ENCODE measurements at places on chromosomes 3 and 15.

DNA sequence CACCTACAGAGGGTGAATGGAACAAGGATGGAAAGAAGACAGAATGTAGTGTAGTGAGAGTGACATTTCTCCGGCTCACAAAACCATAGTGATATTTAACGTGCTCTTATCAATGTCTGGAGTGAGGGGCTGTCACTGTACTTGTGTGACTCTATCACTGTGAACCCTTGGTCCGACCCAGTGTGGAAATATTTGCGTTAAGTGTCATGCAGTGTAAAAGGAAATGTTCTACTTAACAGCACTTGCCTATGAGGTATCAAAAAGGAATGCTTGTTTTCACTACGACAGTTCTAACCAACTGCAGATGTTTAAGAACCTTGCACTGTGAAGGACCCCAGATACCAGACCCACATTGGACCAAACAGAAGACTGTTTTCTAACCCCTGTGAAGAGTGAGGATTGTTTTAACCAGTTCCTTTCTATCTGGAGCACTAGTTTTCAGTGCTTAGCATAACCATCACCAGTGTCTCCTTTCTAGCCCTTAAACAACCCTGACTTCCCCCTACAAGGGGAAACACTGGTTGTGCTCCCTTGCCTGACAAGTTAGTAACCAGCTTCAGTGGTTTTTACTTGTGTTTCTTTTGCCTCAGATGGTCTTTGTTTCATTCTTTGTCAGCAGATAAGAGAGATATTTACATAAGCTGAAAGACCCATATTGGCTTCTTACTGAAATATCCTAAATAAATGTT, 144.7 kb upstream of the ABHD17C start:
- DNase-seq, result no peak

- no peak for DNase-seq
Measured at GRCh38 chr3:49668861-49669260, 5.3 kb upstream of the APEH start.

DNA sequence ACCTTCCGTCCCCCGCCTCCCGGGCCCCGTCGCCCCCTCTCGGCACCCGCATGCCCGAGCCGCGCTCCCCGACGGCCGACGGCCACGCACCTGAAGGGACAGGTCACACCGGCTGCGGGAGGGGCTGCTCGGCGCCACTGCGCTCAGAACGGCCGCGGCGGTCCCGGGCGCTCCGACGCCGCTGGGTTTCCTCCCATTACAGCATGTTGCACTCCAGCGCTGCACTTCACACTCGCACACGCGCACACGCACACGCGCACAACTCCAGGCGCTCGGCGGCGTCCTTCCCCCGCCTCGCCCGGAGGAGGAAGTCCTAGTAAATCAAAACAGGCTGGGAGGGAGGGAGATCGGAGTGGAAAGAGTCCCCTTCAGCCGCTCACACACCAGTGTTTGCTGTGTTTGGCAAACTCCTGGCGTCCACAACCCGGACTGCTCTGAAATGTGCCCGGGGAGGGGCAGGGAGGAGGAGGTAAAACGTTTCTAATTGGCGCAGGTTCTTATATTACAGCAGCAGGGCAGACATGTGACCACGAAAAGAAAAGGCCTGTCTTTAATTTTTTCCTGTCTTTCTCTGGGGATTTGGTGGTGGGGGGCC, 76.7 kb upstream of the VGLL4 start:
- DNase-seq, result peak; percentile 10

DNA sequence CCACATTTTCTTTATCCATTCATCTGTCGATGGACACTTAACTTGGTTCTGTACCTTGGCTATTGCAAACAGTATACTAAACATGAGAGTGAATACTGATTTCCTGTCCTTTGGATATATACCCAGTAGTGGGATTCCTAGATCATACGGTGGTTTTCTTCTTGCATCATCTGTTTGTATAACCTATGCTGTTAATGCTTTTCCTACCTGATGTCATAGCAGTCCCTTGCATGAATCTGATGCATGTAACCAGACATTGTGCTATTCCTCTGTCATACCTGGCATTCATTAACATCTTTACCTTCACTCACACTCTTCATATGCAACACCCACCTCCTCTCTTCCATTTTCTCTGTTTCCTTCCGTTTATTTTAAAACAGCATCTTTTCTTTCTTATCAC, 185.2 kb downstream of the KLHL25 start:
- DNase-seq, result no peak

GRCh38 chr3:136444581-136444980, 194.4 kb downstream of the PCCB start:
- no peak for DNase-seq

DNA sequence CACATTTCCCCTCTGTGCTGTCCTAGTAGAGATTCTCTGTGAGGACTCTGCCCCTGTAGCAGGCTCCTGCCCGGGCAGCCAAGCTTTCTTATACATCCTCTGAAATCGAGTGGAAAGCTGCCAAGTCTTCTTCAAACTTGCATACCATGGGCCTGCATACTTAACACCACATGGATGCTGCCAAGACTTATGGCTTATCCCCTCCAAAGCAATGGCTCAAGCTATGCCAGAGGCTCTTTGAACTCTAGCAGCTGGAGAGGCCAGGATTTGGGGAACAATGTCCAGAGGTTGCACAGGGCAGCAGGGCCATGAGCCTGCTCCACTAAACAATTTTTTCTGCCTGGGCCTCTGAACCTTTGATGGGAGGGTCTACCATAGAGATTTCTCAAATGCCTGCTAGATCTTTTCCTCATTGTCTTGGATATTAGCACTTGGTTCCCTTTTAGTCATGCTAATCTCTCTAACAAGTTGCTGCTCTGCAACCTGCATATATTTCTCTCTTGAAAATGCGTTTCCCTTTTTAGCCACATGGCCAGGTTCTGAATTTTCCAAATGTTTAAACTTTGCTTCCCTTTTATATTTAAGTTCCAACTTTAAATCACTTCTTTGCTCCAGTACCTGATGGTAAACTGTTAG, 6.1 kb upstream of the PLSCR4 start:
- no peak for DNase-seq

DNA sequence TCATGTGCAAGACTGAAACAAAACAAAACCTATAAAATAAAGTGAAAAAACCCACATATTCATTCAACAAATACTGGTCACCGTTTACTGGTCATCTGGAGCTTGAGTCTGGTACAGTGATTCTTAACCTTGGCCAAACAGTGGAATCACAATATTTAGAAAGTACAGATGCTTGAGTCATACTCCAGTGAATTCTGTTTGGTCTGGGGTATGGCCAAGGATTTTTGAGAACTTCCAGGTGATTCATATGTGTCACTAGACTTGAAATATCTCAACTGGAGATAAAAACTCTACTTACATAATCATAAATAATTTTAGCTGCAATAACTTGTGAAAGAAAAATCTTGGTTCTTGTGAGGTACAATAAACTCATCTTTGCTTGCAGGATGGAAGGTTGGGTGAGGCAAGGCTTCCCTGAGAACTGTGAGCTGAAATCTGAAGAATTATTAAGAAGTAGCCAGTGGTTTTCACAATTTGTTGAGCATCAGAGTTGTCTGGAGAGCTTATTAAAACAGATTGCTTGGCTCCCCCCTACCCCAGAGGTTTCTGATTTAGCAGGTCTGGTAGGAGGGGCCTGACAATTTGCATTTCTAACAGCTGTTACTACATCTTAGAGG, 9.6 kb downstream of the NEK11 start:
- DNase-seq, result no peak

GRCh38 chr3:31840252-31840651, 140.8 kb downstream of the OSBPL10 start:
- DNase-seq, result no peak

- no peak for DNase-seq
Measured at GRCh38 chr15:94258246-94258645, 26.9 kb downstream of the MCTP2 start.

DNA sequence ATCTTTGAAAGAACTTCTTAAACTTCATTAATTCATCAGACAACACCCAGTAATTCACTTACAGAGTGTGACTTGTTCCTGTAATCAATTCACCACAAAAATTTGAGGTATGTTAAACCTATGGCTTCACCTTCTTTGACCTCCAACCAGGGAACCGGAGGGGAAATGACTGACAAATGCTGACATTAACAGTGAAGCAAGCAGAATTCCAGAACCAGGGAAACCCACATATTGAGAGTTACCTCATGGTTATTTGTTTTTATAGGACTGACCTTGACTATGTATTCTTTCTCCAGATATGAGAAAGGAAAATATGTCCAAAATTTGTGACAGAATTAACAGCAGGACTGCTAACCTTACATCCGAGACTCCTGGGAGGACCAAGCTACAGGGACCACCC, 2.7 kb downstream of the P3H2 start:
- DNase-seq, result no peak

DNA sequence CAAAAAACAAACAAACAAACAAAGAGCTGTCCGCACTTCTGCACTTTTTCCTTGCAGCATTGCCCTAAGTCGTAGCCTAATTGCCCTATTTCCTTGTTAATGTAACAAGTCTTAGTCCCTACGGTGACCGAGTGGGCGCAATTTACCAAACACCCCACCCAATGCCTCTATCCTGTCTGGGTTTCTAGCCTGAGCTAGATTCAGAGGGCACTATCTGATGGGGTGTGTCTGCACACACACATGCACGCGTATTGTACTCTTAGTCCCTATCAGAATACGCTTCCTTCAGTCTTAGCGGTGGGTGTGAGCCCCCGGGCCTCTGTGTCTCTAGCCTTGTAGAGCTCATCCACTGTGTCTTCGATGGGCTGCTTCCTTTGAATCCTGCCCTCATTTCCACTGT, 125.9 kb upstream of the DLG1 start:
- no peak for DNase-seq

GRCh38 chr15:93467337-93467736, 378.3 kb upstream of the RGMA start:
- no peak for DNase-seq

DNA sequence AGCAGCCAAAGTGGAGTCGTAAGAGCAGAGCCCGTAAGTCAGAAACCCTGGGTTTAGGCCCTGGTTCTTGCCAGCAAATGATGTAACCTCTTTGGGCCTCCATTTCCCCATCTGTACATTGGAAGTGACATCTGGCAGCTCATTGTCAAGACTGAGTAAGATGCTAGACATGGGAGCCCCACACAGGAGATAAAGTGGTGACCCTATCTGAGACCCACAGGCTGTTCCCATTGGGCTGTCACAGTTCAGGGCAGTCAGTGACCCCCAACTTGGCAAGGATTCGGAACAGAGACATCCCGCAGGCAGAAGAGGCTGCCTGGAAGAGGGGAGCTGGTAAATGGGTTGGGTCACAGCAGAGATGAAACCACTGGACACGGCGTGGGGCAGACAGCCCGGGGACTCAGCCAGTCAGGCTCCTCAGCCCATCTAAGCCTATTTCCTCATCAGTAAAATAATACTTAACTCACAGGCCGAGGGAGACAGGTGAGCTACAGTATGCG, 1.8 kb downstream of the CLN6 start:
- no peak for DNase-seq

- no peak for DNase-seq
Measured at GRCh38 chr3:125144653-125145314, 67.8 kb downstream of the SLC12A8 start.

- DNase-seq, result no peak
Measured at GRCh38 chr3:13584427-13584891, 35.5 kb downstream of the FBLN2 start.

DNA sequence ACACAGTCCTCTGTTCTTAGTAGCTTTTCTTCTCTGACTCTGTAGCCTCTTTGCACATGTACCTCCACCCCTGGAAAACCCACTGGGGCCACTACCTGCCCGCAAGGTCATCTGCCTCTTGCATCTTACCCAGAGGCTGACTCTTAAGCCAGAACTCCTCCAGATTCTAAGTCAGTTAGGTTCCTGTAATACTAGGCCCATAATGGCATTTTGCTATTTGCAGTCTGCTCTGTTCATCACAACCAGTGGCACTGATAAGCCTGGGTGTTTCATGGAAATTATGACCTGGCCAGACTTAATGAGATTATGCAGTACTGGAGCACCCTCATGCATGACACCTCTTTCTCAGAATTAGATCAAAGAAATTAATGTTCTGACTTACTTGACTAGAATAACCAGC, 31.7 kb upstream of the ATG7 start:
- DNase-seq, result no peak

DNA sequence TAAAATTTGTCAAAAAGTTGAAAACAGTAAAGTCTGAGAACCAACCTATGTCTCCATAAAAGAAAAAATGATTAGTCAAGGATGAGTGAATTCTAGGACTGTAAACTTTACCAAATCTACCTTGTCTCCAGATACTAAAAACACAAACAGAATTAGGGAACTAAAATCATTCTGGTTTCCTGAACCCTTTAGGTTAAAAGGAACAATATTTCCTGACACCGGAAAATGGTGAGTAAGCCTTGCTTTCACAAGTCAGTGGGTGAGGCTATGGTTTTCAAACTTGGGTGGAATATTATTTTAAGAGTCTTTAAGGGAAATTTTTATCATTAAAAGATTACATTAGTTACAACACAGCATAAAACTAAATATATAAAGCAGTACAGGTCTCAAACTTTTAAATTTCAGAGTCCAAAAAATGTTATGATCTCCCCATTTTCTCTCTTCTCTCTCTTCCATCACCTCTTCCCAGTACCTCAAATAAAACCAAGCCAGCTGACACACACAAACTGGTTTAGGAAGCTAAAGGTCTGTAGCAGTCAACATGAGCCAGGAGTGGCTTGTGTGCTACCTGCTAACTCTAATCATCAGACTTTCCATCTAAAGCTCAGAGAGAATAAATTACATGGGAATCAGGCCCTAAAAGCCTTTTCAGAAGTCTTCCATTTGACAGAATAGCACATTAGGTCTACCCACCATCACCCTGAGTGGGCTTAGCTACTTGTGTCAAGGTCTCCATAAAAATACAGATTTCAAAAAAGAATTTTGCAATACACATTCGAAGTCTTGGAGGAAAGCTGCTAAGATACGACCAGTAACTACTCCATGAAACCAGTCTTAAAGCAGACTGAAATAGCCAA, 2.2 kb downstream of the SLC12A6 start:
- DNase-seq, result no peak

- no peak for DNase-seq
Measured at GRCh38 chr15:41669701-41670100, 9.5 kb downstream of the MGA start.

DNA sequence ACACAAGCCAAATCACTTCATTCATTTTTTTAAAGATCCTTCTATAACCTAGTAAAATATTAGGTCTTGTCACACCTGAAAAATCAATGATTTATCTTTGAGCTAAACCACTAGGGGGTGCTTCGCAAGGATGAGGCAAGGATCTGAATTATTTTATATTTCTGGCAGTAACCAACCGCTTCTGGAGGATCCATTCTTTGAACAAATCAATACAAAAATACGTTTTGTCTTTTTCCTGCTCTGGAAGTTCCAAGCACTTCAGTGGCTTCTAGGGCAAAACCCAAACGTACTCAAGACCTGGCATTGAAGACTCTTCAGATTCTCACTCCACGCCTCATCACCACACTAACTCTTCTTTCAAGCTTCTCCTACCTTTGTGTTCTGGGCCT, 486 bp downstream of the LSG1 start:
- DNase-seq, result no peak

DNA sequence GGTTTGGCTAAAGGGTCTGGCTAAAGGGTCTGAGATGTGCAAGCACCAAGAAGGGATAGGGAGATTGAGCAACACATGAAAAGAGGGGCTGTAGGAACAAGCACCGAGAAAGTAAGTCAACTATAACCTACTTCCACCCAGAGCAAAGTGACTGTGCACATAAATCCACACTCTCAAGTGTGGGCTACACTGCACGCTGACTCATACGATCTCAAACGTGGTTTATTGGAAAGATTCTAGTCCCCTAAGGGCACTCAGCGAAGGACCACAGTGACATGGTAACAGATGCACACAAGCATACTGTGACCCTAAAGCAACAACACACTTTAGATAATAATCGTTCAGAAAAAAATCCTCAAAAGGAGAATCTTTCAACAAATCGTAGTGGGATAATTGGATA, 48.0 kb downstream of the EHHADH start:
- DNase-seq, result no peak

- no peak for DNase-seq
Measured at GRCh38 chr3:144409319-144409718, 437.7 kb downstream of the DIPK2A start.
